Caco-2 (cell line): ENCODE measurements at places on chromosomes 1 and 21.
A peak's percentile ranks its signal among the peaks of the same experiment; 100 is the strongest.

DNA sequence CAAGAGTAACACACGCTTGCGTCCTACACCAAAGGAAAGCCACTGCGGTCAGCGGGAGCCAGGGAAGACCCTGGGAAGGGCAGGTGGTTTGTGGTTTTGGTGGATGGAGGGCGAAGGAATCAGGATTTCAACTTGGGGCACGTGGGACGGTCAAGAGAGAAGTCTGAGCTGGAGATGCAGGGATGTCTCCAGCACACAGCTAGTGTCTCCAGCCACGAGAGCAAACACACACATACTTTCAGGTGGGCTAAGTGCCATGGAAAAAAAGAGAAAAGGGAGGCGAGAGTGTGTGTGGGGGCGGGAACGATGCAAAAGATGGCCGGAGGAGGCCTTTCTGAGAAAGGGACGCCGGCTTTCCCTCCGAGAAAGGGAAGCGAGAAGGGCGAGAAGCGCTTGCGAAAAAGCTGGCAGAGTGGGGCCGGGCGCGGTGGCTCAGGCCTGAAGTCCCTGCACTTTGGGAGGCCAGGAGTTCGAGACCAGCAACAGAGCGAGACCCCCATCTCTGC, 1.4 kb upstream of the SRRM1 start:
- no peak for DNase-seq

DNA sequence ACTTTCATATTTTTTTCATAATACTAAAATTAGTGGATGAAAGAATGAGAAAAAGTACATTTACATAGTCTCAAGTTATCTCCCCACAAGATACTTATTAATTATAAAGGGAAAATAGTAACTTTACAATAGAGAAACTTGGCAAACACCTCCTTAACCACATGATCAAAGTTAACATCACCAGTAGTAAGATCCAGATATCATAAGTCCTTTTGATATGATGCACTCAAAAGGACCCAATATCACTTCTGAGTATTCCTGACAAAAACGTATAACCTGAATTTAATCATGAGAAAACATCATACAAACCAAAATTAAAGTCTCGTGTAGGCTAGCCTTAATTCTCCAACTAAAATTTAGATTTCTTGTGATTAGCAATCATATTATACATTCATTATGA, 67.4 kb downstream of the LYST start:
- no peak for DNase-seq

- no peak for DNase-seq
These were observed 88.8 kb upstream of the IPO9 start for GRCh38 chr1:201740086-201740541.

- DNase-seq: no peak
These were observed 57.3 kb downstream of the SDC3 start for GRCh38 chr1:30851286-30851685.

- DNase-seq: no peak
These were observed 72.4 kb downstream of the FH start for GRCh38 chr1:241447031-241447644.

DNA sequence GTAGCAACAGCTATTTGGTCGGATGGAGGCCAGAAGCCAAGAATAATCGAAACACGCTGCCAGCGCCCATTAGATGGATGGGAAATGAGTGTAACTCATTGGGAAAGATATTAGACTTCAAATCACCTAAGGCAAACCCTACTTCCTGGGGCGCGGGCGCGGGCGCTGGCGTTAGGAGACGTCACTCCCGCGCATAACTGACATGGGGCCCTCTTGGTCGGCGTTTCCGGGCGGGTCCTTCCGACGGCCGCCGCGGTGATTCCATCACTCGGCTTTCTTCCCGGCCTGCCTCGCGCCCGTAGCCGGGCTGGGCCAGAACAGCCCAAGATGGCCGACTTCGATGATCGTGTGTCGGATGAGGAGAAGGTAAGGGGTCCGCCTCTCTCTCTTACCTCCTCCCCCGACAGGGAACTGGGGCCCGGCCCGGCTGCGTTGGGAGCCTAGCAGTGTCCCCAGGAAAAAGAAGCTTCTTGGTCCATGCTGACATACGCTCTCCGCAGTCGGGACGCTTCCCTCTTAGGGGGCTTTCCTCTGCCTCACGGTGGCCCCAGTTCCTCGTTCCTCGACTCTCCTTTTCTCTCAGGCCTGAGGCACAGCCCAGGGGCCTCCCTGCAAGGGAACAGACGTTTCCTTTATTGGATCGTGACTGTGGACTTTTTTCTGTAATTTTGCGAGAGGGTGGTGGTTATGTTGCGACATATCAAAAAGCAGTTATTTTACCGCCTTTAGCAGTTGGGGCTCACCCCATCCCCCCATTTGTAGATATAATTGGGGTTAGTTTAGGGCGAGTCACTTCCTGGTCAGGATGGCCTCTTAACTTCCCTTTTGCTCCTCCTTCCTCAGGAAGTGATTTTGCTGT, at the start of gene CAPZA1:
Gene CAPZA1 (plus strand): TSS at position 315 of the 859 bp plus-strand sequence. CDS start 13 bp downstream, at position 328.
- peak; percentile 86 for DNase-seq
